ENCODE measurements at places on chromosomes 11 and 22.
A peak's percentile ranks its signal among the peaks of the same experiment; 100 is the strongest.

GRCh38 chr11:36695571-36695970 lies 97.5 kb upstream of the RAG2 start:
- H3K4me3 ChIP-seq, result no peak overlapping the region
- no peak for DNase-seq
- H3K27me3 ChIP-seq, result peaks cover 22% of the 10 kb centered on the region
- H3K27ac ChIP-seq, result no peak overlapping the region
- no peaks in the 10 kb centered on the region for H3K4me1 ChIP-seq

DNA sequence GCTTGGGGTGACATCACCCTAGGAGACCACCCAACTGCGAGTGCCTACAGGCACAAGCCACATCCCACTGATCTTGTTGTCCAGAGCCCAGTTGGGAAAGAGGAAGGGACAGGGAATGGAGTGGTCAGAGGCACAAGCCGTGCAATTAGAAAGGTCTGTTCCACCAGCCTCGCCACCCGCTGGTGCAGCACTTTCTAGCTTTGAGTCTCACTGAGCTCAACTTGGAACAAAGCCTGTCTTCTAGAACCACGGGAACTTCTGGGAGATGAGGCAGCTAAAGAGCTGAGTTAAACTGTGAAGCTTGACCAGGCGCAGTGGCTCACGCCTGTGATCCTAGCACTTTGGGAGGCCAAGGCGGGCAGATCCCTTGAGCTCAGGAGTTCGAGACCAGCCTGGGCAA lies 29.3 kb downstream of the TPBGL start:
- peaks cover 9% of the 10 kb centered on the region for H3K36me3 ChIP-seq
- H3K4me3 ChIP-seq, result no peak overlapping the region
- no peak for DNase-seq
- H3K4me1 ChIP-seq, result peaks cover 1% of the 10 kb centered on the region
- no peaks in the 10 kb centered on the region for H3K27me3 ChIP-seq

DNA sequence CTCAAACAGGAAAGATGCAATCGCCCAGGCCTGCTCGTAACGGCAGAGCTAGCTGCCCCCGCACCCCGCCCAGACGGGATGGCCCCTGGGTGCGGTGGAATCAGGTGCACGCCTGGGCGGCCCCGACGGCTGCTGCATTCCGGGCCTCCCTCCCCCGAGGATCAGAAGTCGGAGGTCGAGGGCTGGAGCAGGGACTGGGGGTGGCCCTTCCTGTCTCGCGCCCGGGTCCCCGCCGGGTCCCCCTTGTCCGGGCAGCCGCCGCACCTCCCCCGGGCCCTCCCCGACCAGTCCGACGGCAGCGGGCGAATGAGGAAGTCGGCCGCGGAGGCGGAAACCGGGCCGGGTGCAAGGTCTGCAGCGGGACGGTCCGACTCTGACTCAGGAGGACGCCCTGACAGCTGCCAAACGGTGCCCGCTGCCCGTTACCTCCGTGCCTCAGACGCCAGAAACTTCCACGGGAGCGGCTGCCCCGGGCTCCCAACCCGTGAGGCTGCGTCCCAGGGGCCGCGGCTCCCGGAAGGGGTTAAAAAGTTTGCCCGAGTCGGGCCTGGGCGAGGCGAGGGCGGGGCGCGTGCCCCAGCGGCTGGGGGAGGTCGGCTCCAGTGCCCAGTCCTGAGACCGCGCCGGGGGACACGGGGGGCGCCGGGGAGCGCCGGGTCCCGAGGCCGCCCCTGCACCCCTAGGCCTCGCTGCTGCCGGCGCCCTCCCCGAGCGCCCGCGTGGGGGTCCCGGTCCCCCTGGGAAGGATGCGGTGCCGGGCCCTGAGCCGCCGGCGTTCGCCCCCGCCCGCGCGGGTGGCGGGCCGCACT lies 663 bp downstream of the MYH9 start:
- peak overlapping the region; percentile 100 for H3K4me3 ChIP-seq
- H3K27me3 ChIP-seq, result no peaks in the 10 kb centered on the region
- DNase-seq, result peak; percentile 58
- H3K27ac ChIP-seq, result peak overlapping the region; percentile 99
- H3K4me1 ChIP-seq, result peaks cover 46% of the 10 kb centered on the region

DNA sequence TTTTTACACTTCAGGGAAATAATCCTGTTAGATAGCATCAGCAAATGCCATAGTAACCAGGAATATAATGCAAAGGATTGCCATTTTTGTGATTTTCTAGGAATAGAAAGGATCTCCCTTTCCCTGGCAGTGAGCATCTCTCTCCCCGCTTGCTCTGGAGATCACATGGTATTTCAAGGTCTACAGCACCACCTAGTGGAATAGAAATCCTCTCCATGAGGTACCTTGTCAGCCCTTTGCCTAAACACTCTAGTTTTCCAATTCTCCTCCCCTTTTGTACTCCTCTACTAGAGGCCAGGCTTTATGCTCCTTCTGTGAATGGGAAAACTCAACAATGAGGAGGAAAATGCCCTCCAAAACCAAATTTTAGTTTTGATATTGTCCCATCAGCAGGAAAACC lies 78.4 kb downstream of the XRRA1 start:
- no peak for DNase-seq
- H3K27ac ChIP-seq, result no peak overlapping the region
- no peaks in the 10 kb centered on the region for H3K4me1 ChIP-seq
- H3K36me3 ChIP-seq, result peaks cover 68% of the 10 kb centered on the region
- no peak overlapping the region for H3K4me3 ChIP-seq

- no peaks in the 10 kb centered on the region for H3K4me1 ChIP-seq
- no peaks in the 10 kb centered on the region for H3K36me3 ChIP-seq
- no peak for DNase-seq
- H3K27ac ChIP-seq, result no peak overlapping the region
Measured at GRCh38 chr11:106172386-106172991, 95.0 kb downstream of the AASDHPPT start.

GRCh38 chr11:76788661-76789442 lies 5.7 kb downstream of the TSKU start:
- peaks cover 23% of the 10 kb centered on the region for H3K27me3 ChIP-seq
- H3K4me1 ChIP-seq, result no peaks in the 10 kb centered on the region
- DNase-seq, result no peak
- no peak overlapping the region for H3K4me3 ChIP-seq
- no peaks in the 10 kb centered on the region for H3K36me3 ChIP-seq

DNA sequence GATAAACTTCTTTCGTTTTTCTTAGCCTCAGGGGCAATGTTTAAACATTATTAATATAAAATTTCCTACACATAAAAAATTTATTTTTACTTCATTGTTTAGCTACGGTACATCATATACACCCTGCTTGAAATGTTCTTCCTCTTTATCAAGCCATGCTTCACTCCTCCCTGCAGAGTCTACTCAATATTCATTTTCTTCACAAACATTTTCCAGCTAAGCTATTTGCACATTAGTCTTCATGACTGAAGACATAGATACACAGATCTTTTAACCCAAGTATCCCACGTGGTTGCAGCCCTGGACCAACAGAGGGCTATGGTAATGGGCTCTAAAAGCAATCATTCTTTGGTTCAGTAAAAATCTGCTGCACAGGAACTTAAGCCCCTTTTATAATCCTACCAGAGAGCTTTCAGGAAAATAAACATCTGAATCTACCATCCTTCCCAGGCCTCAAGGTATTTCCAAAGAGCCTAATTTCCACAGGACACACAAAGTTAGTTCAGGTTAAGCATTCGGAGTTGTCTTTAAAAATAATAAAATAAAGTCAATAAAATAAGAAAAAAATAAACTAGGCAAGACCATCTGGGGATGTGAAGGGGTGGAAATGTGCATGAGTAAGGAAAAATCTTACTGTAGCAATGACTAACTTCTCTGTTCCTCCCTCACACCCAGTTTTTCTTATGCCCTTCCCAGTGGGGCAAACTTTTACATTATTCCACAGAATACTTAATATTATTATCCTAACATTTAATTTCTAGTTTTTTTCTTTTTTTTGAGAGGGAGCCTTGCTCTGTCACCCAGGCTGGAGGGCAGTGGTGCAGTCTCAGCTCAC lies 21.6 kb upstream of the OR6X1 start:
- no peaks in the 10 kb centered on the region for H3K4me1 ChIP-seq
- DNase-seq, result no peak
- no peak overlapping the region for H3K27ac ChIP-seq
- no peaks in the 10 kb centered on the region for H3K36me3 ChIP-seq

DNA sequence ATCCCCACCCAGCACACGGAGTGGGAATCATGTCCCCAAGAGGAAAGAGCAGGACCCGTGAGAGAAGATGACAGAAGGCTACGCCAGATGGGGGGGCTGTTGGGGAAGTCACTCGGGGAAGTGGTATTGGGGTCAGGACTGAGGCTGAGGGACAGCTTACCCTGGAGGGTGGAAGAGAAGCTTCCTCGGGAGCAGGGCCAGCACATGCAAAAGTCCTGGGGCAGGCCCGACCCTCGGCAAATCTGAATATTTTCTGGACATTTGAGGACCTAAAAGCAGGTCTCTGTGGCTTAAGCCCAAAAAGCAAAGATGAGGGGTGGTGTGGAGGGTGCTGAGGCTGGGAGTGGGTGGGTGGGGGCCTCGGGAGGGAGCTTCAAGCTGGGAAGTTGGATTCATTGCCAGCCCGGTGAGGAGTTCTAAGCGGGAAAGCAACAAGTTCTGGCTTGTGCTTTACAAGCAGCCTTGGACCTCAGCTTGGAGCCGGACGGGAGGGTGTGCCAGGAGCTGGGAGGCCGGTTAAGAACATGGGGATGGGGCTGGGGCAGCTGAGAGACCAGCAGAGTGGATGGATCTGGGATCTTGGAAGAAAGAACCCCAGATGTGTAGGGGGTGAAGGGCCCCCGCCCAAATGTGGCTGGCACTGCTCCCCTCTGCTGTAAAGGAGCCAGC lies 34.9 kb downstream of the GRAMD4 start:
- no peaks in the 10 kb centered on the region for H3K27me3 ChIP-seq
- H3K4me3 ChIP-seq, result peak overlapping the region; percentile 15
- H3K27ac ChIP-seq, result peak overlapping the region; percentile 79

DNA sequence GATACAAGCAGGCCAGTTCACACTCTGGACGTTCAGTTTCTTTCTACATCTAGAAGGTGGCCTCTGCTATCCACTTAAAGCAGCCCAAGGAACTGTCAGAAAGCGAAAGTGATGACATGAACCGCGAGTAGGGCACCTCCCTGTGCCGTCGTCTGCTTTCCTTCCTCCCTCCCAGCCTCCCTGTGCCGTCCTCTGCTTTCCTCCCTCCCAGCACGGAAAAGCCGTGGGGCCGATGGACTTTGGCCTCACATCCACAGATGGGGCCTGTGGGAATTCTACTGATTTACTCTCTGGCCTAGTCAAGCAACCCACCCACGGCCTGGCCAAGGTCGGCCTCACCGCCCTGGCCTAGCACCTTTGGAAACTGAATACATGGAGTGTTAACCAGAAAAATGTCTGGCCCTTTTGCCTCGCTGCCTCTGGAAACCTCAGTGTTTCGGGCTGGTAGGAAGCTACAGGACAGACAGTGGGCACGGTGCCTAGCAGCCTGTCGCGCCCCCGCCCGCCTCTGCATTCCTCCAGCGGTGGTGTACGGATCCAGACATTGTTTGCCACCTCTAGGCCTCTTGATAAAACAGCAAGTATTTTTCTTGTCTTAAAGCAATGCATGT lies 14.2 kb downstream of the PEX26 start:
- H3K27ac ChIP-seq, result peak overlapping the region; percentile 34
- no peak for DNase-seq
- peaks cover 43% of the 10 kb centered on the region for H3K36me3 ChIP-seq
- H3K4me3 ChIP-seq, result no peak overlapping the region

DNA sequence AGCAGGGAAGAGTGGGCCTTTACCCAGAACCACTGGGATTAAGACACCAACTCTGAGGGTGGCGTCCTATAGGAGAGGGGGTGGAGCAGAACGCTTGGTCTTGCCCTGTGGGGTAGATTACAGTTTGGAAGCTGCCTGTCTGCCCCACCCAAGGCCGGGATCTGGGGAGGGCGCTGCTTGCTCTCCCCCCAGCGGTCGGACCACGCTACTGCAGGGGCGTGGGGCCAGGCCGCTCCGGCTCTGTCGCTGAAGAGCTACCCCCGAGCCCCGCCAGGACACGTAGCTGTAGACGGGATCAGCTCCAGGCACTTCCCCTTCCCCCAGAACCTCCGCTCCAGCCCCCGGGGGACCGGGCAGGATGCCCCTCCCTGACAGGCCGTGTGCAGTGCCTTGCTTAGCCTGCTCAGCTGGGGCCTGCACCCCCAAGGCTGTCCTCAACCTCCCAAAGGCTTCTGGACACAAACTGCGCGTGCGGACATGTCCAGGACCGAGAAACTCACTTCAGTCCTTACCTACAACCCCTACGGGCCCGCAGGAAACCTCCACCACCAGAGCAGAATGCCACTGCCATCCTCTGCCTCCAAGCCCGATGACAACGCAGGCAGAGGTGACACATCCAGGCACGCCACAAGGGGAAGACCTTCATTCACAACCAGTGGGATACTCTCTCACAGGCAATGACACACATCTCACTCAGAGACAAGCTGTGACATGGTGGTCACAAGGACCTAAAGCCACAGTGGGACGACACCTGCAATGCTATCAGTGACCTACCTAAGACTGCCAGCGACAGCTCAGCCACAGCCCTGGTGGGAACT lies 3.6 kb downstream of the AHNAK start:
- peak overlapping the region; percentile 95 for H3K27ac ChIP-seq
- H3K36me3 ChIP-seq, result no peaks in the 10 kb centered on the region
- peaks cover 3% of the 10 kb centered on the region for H3K27me3 ChIP-seq
- H3K4me1 ChIP-seq, result peaks cover 75% of the 10 kb centered on the region

DNA sequence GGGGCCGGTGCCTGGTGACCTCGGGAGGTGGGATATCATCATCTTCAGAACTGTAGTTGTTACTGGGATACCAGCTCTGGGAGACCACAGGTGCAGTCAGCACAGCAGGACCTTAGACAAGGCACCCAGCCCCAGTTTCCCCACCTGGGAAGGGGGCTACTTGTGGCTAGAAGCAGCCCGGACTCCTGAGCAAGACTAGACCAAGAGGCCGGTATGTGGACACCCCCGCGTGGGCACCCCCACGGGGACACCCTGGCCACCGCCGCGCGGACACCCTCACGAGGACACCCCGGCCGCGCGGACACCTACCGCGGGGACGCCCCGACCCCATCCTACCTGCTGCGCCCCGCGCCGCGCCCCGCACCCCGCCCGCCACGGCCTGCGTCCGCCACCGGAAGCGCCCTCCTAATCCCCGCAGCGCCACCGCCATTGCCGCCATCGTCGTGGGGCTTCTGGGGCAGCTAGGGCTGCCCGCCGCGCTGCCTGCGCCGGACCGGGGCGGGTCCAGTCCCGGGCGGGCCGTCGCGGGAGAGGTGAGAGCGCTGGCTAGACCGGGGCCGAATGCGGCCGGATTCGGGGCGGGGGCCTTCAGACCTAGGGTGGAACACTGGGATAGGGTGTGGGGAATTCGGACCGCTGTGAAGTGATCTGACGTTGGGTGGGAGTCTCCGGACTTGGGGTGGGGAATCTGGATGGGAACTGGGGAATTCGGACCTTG lies at the start of the genes COMT and TXNRD2:
Gene COMT (plus strand): TSS at position 408 of the 718 bp plus-strand sequence. CDS start 20,755 bp downstream, outside the sequence.
Gene TXNRD2 (minus strand): TSS at position 454 of the 718 bp plus-strand sequence. CDS start 15 bp downstream, at position 439.
- H3K4me1 ChIP-seq, result peaks cover 27% of the 10 kb centered on the region
- H3K36me3 ChIP-seq, result peaks cover 15% of the 10 kb centered on the region
- H3K27me3 ChIP-seq, result peaks cover 1% of the 10 kb centered on the region

Data from activated T-helper 1 cell treated with anti-CD3 and anti-CD28 coated beads, Interleukin-12 subunit alpha, Interleukin-12 subunit beta, Interleukin-2, Interleukin-4 antibody, amounts not matched to agents 30 ng/mL and 10 ng/mL and 1 ng/mL, durations not matched to agents 14 hours and 24 hours and 36 hours (primary cell).